NCI-H446 (cell line): ENCODE measurements at places on chromosomes 5 and 9.

DNA sequence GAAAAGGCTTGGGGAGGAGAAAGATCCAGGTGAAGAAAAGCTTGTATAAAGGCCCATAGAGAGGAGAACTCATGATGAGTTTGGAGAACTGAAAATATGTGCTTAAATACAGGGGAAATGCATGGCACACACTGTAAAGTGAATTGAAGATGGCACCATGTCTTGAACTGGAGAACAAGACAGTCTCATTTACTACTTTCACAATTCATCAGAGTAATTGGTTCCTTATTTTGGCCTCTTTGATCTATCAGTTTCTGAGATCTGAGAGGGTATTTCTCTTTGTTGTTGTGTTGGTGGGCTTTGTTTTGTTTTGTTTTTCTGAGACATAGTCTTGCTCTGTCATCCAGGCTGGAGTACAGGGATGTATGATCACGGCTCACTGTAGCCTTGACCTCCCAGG is 98.2 kb downstream of the CEMIP2 start:
- no peak for DNase-seq

- DNase-seq: no peak
These were observed 338.0 kb downstream of the MAN2A1 start for GRCh38 chr5:110027527-110028322.

- peak; percentile 41 for DNase-seq
These were observed 99.6 kb upstream of the TAF11L2 start for GRCh38 chr5:17398431-17398830.

- DNase-seq: no peak
These were observed 10.4 kb upstream of the ZBTB43 start for GRCh38 chr9:126794441-126794840.

- DNase-seq: no peak
These were observed 3.8 kb downstream of the OLFML2A start for GRCh38 chr9:124780757-124781151.
